Activated effector memory CD4-positive, alpha-beta T cell treated with anti-CD3 and anti-CD28 coated beads, Interleukin-2, amount 50 U/mL, for 16 hours (primary cell): ENCODE measurements at places on chromosomes 1 and 21.

DNA sequence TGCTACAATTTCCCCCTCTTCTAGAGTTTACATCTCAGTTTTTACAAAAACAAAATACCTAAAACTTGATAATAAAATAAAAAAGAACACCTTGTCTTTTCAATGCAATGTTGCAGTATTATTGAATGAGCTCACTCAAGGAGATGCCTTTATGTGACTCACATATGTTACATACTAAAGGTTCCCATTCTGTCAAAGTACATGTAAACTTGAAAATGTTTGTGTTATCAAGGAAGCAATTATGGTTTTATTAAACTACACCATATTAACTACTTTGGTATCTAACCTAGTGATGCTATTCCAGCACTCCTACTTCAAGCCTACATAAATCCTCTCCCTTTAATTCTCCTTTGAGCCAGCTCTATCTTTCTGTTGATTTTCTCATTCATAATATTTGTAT is 658.3 kb downstream of the PTPRC start:
- DNase-seq, result no peak

DNA sequence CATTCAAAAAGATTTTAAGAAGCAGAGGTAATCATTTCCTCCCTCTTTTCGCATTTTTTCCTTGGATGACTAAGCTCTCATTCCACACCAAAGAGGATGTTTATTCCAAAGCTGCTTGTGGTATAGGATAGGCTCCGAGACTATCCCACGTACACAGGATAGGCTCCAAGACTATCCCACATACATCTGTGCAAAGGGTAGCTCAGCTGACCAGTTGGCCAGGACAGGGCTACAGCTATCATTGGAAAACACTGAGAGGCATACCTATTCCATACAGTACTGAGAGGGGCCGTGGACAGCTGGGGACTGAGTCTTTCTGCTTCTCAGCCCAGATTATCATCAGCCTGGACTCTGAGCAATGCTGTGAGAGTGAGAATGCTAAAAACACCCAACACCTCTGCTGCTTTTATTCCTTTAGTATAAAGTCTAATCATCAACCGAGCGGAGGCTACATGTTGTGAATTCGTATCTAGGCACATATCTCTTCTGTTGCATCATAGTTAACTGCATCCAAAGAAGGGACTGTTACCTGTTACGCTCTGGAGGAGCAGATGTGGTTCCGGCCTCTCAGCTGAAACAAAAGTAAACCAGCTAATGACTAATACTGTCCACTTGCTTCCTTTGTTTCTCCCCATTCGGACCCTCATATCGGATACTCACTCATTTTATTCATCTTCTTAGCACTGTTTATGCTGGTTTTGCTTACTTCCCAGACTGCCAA is 141.0 kb downstream of the TNFSF18 start:
- DNase-seq, result no peak

DNA sequence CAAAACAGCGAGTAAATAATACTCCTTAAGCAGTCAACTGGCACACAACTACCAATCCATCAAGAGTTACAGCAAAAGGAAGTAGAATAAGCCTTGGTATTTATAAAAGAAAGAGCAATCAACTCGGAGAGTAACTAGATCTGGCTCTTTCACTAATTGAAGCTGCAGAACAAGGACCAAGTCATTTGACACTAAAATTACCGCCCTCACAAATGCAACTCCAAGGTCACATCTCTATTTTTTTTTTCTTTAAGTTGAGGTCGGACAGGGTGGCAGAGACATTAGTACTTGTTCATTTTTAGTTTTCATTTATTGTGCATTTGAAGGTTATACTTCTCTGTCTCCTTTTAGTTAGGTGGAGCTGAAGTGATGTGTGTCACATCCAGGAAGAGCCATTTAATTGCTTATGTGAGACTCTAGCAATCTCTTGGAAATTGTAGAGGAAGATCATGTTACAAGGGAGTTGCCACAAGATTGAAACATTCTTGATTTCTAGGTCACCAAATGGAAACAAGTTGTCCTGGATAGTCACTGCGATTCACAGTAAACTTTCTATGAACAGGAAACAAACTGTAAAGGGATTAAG is 138.1 kb upstream of the ADAMTS5 start:
- DNase-seq, result no peak

GRCh38 chr1:115105831-115106230 is 16.5 kb upstream of the TSPAN2 start:
- DNase-seq, result no peak

GRCh38 chr1:205563927-205564441 is 59.5 kb downstream of the CDK18 start:
- DNase-seq, result peak; percentile 21

GRCh38 chr21:18249672-18250071 is 5.0 kb downstream of the CHODL start:
- no peak for DNase-seq

DNA sequence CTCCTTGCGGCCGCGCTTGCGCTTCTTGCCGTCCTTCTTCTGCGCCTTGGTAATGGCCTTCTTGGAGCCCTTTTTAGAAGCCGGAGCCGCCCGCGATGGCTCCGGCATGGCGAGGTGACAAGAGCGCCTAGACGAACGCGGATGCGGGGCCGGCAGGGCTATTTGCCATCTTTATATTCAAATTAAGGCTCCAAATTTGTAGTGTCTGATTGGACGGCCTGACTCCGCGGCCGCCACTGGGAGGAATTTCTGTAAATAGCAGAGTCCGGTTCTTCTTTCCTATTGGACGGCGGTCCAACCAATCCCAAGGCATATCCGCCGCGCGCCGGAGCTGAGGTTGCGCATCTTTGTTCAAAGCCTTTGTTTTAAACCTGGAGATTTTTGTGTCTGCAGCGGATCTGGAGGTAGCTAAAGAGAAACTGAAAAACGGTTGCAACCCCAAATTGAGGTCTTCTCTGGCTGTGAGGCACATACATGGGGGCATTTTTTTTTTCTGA is 22.6 kb upstream of the RNF187 start:
- DNase-seq, result peak; percentile 96

GRCh38 chr1:234206651-234207284 is 166.5 kb upstream of the COA6 start:
- DNase-seq, result no peak

GRCh38 chr1:58942759-58943191 is 158.9 kb upstream of the JUN start:
- DNase-seq, result no peak

DNA sequence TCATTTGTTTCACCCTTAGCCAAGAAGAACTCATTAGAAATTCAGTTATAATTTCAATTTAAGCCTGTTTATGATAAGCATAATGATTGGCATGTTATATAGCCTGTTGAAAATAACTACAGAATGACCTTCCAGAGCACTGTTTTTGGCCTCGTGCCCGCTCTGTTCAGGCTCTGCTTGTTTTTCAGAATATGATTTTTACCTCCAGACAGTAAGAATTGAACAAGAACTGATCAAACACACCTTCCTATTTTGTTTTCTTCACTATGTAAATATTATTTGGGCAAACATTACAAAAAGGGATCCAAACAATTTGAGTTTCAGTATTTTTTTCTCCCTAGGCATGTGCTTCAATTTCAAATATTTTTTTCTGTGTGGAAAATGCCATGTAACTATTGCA is 48.1 kb upstream of the ANGPTL1 start:
- no peak for DNase-seq

- DNase-seq, result no peak
These were observed 104.9 kb upstream of the GCLM start for GRCh38 chr1:94014087-94014486.

- DNase-seq, result no peak
These were observed 36.8 kb downstream of the HLCS start for GRCh38 chr21:36929622-36930021.

- DNase-seq, result no peak
These were observed 146.0 kb downstream of the RERE start for GRCh38 chr1:8671306-8671917.

- no peak for DNase-seq
These were observed 1123.7 kb downstream of the PLA2G4A start for GRCh38 chr1:187952446-187952845.

GRCh38 chr1:226349801-226350518 is 41.0 kb upstream of the LIN9 start:
- DNase-seq, result no peak

- DNase-seq, result no peak
These were observed 36.0 kb downstream of the ABCG1 start for GRCh38 chr21:42254651-42255601.

DNA sequence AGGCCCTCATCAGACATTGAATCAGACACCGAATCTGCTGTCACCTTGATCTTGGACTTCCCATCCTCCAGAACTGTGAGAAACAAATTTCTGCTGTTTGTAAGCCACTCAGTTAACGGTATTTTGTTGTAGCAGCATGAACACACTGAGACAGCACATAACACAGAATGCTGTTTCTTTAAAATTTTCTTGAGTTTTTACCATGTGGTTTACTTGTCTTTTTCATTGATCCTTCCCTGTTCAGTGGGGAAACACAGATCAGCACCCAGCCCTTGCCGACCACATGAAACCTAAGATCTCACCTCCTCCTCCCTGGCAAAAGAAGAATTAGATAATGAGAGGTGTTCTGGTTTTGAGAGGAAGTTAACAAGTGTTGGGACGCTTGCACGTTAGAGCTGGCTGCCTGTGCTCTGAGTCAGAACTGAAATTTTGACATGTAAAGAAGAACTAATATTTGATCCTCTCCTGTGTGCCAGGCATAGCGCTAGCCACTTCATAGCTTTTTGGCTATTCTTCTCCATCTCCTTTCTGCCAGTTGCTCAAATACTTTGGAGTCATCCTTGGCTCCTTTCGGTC is 179.6 kb downstream of the DHRS3 start:
- DNase-seq, result peak; percentile 72

DNA sequence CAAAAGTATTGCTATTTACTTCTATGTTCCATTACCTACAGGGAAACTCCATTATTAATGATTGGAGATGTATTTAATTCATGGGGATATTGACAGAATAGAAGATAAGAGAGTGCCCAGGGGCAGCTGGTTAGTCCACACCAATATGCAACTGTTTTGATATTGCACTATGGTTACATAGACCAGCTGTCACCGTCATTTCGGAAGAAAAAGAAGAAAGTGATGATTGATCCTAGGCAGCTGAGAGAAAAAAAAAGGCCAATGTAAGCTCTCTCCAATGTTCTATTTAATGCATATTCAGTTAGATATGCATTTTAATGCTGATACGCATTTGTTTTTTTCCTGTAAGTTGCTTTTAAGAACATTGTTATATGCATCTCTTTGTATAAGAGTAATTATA is 1367.2 kb downstream of the KCNT2 start:
- no peak for DNase-seq

DNA sequence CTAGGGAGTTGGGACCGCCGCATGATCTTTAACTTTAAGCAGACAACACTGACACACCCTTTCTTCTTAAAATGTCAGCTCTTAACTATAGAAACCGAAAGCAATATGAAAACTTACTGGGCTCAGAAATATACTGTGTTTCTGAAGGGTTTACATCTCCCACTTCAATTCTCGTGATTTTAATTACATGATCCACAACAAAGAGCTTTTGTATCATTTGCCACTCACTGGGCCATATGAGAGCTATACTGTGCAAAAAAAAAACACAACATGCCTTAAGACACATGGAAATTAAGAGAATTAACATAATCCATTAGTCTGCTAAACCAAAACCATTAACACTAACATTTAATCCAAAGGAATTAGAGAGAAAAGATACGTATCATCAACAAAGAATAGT is 35.0 kb upstream of the RAP1GAP start:
- DNase-seq, result no peak

DNA sequence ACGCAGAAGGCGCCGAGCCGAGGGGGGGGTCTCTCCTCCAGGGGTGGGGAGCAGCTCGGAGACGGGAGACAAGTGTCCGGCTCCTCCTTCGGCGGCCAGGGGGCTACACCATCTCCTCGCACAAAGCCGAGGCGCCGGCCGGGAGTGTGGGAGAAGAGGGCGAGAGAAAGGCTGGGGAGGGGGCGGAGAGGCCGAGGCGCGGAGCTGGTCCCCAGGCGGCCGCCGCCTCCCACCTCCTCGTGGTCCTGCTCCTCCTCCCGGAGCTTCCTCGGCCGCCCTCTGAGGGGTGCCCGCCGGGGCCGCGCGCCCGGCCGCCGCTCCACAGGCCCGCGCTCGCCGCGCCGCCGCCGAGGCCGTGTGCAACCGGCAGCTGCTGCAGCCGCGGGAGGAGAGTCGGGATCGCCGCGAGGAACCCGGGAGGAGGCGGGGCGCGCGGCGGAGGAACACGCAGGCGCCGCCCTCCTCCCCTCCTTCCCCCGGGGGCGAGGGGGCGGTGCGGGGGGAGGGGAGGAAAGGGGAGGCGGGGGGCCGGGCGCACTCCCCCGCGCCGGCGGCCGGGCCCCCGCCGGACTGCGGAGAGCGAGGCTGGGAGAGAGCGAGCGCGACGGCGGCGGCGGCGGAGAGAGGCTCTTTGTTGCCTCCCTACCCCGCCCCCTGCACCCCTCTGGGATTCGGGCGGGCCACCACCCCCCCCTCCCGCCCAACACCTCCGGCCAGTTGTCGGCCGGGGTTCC is at the start of gene ENAH:
ENAH (minus strand) TSS at position 395 of the 734 bp plus-strand sequence. CDS start 433 bp downstream, outside the sequence.
- peak; percentile 72 for DNase-seq

- DNase-seq, result no peak
These were observed 43.5 kb downstream of the ALPL start for GRCh38 chr1:21552715-21553114.

GRCh38 chr1:46171871-46172270 is 3.0 kb upstream of the TSPAN1 start:
- DNase-seq, result peak; percentile 27

DNA sequence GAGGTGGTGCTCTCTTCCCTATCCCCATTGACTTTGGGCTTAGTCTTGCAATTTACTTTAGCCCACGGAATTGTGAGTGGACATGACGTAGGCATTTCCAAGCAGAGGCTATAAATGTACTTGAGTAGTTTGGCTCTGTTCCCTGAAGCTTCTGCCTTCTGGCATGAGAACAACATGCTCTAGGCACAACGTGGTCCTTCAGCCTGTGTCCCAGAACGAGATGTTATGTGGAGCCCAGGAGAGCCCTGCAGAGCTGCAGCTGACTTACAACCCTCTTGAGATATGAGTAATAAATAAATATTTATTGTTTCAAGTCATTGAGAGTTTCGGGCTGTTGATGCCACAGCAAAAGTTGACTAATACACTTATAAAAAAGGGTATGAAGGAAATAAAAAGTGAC is 105.2 kb upstream of the HMGB4 start:
- DNase-seq, result no peak

GRCh38 chr1:221709854-221710253 is 32.0 kb downstream of the DUSP10 start:
- DNase-seq, result no peak

- peak; percentile 64 for DNase-seq
These were observed 4.6 kb upstream of the MMP23B start for GRCh38 chr1:1627261-1627828.

GRCh38 chr1:236508593-236509027 is 15.2 kb upstream of the LGALS8 start:
- no peak for DNase-seq

- no peak for DNase-seq
These were observed 151.3 kb upstream of the GJB5 start for GRCh38 chr1:34603594-34603993.
